Activated CD4-positive, alpha-beta T cell treated with anti-CD3 and anti-CD28 coated beads, Interleukin-2, amount 10 ng/mL, durations not matched to agents 24 days and 14 days (primary cell): ENCODE measurements at places on chromosomes 1 and 21.

DNA sequence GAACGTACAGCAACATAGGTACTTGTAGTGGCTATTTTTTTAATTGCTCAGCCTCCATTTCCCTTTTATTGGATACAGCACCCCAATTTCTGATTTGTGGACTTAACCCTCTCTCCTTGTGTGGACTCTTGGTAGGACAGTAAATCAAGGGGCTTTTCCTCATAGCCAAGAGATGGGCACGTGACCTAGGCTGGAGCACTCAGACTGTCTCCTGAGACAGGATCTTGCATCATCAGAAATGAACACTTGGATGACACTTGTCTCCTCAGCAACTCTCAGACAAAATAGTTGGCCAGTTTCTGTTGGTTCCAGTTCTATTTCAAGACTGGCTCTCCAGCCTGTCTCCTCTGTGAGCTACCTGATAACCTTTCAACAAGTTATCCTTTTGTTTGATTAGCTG, 112.9 kb upstream of the ZNF678 start:
- no peak for DNase-seq

GRCh38 chr1:23593556-23594148, 34.4 kb upstream of the ID3 start:
- DNase-seq = no peak

GRCh38 chr1:228471762-228472398, 15.3 kb upstream of the RNF187 start:
- DNase-seq = peak; percentile 83

DNA sequence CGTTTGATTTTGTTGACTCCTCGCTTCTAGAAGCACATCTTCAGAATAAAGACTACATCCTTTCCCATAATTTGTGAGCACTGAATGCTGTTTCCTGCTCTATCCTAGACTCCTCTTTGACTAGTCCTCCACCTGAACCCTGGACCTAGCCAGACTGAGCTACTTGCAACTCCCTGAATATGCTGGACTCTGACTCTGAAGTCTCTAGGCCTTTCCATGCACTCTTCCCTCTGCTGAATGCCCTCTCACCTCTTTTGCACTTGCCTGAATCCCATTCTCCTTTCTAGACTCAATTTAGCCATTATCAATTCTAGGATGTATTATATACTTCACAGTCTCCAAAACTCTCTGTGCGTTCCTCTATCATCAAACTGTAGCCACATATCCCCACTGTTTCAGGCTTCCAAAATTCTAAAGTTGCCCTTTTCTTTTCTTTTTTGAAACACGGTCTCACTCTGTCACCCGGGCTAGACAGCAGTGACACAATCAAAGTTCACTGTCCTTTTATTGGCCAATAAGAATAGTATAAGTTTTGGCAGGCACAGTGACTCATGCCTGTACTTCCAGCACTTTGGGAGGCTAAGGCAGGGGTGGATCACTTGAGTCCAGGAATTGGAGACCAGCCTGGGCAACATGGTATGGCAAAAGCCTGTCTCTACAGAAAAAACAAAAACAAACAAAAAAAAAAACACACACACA, 127.0 kb downstream of the LTN1 start:
- DNase-seq = no peak

DNA sequence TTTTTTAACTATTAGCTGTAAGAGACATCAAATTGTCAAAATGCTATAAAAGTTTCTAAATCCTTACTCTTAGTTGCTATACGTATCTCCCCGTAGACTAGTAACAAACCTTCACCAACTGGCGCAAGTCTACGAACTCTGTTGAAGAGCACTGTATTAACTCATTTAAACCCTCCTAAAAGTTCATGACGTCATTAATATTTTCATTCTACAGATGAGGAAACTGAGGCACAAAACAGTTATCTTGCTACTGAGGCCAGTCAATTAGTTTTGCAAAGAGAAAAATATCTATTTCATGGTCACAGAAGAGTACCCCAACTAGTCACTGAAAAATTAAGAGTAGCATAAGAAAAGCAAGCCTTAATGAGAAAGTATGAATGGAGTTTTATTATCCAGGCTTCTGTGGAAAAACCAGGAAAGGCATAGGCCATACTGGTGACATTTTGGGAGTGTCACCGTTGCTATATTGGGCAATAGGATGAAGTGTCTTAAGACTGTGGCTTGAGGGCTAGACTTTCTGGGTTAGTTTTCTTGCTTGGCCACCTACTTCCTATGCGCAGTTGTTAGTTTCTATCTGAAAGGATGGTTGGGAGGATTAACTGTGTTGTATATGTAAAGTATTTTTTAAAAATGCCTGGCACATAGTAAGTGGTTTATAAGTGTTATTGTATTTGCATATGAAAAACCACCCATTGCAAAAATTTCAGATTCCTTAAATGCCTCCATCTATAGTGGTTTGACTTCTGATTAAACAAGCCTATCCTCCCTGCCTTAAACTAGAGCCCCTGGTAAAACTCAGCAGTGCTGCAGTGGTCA, 52.4 kb upstream of the SYT14 start:
- DNase-seq = peak; percentile 16

GRCh38 chr1:39654291-39654690, 14.8 kb upstream of the HEYL start:
- no peak for DNase-seq

- DNase-seq = no peak
Measured at GRCh38 chr1:47888294-47888629, 108.9 kb downstream of the TRABD2B start.

GRCh38 chr21:15210235-15210678, 145.5 kb upstream of the NRIP1 start:
- DNase-seq = no peak

DNA sequence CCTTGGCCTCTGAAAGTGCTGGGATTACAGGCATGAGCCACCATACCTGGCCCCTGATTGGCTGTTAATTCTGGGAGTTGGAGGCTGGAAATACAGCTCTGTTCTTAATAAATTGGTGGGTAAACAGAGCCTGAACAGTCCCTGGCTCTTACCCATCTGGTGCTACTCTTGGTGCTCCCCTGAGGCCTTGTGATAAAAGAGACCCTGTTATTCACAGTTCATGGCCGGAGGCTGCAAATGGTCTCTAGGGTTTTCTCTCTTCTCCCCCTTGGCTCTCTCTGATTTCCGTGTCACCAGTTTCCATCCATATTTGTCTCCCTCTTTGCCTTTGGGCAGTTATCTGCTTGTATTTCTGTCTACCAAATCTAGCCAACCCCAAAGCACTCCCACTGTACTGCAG, 17.2 kb downstream of the NFASC start:
- no peak for DNase-seq

GRCh38 chr1:222042120-222042519, 300.2 kb upstream of the DUSP10 start:
- DNase-seq = no peak

DNA sequence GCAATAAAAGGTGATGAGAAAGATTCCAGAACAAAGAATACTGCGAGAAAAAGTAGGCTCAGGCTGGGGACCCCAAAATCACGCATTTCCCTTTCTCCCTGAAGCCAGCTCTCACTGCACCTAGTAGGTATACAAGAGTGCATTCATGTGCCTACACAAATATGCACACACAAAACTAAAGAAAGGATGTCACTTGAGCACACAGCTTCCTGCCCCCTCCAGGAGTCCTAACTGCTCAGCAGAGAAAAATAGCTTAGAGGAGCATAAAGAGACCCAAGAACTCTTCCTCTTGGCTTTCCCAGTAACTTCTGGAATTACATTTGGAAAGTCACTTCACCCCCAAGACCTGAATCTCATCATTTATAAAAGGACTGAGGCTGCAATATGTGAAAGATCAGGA, 38.0 kb downstream of the JAK1 start:
- DNase-seq = no peak

DNA sequence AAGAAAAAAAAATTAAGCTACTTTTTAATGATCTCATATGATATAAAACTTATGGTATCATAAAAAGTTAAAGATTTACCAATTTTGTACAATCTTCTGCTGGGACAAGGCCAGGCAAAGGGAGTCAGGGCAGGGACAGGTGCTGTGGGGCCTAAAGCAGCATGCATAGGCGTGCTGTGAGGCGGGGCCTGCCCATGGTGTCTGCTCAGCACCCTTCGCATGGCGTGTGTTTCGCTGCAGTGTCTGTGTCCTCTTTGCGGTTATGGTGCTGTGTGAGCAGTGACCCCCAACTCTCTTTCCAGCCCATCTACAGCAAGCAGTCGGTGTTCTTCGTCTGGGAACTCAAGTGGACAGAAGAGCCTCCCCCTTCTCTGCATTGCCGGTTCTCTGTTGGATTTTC, 13.4 kb upstream of the PWP2 start:
- DNase-seq = peak; percentile 54

- DNase-seq = no peak
Measured at GRCh38 chr1:28591708-28592320, at the start of gene RAB42. TSS of gene RAB42 (plus strand) at chr1:28592265. CDS start at chr1:28592512, 247 bp downstream.

DNA sequence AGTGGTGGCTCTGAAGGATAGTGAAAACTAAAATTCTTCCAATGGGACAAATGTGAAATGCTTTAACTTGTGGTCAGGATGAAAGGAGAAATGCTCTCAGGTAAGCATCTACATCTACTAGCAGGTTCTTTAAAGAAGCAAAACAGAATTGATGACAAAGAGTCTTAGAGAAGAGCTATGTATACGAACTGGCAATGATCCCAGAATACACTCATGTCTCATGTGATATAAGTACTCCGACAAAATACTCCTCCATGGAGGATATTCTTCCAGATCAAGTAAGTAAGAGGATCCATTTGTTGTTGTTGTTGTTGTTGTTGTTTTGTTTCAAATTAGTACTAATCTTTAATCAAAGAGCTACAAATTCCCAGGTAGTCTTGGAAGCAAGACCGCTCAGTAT, 174.0 kb upstream of the ATP1B1 start:
- no peak for DNase-seq

DNA sequence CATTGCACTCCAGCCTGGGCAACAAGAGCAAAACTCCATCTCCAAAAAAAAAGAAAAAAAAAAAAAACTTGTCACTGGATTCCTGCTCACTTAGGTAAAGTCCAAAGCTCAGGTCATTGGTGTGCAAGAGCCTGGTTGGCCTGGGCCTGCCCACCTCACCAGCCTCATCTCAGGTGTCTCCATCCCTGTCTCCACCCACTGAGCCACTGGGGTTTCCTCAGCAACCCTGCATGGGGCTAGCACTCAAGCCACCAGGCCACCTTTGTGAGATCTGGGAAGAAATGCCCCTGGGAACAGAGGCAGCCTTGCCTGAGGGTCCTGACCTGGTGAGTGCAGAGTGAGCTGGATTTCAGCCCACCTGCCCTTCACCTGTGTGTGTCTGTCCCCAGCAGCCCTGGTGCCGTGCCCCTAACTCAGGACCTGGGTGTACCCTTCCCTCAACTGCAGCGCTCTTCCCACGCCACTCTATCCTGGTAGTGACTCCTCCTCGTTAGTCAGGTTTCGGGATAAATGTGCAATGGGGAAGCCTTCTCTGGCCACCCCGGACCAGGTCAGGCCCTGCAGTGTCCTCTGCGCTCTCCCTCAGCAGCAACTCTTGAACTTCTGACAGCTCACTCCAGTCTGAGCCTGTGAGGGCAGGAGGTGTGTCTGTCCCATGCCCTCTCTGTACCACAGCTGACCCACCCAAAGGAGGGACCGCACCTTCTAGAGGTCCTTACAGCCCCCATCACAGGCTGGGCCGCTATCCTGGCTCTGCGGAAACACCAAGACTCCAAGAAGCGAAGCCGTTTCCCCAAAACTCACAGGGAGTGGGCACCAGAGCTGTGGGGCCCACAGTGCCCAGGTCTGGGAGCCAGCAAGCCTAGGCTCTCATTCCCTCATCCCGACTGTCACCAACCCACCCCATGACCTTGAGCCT, 3.3 kb downstream of the PDZK1IP1 start:
- DNase-seq = peak; percentile 44

DNA sequence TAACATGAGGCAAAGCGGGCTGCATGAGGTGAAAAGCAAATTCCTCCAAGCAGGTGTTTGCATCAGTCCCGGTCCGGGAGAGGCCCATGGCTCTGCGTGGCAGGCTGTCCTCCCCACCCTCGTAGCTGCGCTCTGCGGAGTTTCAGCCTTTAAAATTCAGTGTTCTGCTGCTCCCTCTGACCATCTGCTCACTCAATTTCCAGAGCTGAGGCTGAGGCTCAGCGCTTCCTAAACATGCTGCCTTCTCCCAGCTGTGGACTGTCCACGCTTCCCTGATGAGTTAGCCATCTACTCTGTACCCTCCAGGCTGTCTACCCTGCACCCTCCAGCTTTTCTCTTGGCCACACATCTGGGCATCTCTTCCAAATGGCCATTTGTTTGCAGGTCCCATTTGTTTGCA, 87.7 kb downstream of the KCNJ6 start:
- DNase-seq = no peak
